ENCODE measurements at places on chromosomes 5 and 9.

GRCh38 chr9:132216861-132217619, 55.2 kb downstream of the NTNG2 start:
- DNase-seq = peak; percentile 20

DNA sequence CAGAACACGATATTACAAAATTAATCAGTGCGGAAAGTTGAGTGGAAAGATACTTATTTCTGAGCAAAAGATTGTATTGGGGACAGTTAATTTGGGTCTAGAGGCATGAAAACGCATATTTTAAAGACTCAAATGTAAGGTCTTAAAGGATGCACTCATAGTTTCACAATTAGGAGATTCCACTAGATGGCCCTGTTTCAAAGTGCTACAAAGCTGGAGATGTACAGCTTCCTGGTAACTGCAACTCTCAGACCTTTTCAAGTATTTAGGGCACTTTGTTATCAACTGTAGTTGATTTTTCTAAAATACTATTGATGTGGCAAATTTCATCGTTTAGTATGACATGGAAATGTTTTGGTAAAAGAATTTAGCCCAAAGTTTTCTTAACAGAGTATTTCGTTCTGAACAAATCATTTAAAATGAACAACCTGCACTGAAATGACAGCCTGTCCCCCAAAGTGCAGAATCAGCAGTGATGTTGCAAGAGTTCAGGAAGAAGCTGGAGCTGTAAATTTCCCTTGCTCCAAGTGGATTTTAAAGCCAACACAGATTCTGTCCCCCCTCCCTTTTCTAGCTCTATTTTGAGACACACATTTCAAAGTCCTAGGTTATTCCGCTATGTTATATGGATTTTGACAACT, 16.2 kb upstream of the NDUFB6 start:
- peak; percentile 66 for DNase-seq

- DNase-seq = no peak
Observed at GRCh38 chr5:132788508-132788907, 11.5 kb upstream of the SEPTIN8 start.

GRCh38 chr5:180034564-180034963, 37.0 kb downstream of the RNF130 start:
- DNase-seq = peak; percentile 22

GRCh38 chr5:95846554-95847260, 24.2 kb upstream of the GLRX start:
- DNase-seq = peak; percentile 71

GRCh38 chr5:130065617-130066016, 161.4 kb downstream of the CHSY3 start:
- no peak for DNase-seq

- no peak for DNase-seq
Observed at GRCh38 chr9:100670719-100671118, 92.8 kb downstream of the CAVIN4 start.

- DNase-seq = no peak
Observed at GRCh38 chr9:71168418-71168817, 47.0 kb upstream of the TRPM3 start.

DNA sequence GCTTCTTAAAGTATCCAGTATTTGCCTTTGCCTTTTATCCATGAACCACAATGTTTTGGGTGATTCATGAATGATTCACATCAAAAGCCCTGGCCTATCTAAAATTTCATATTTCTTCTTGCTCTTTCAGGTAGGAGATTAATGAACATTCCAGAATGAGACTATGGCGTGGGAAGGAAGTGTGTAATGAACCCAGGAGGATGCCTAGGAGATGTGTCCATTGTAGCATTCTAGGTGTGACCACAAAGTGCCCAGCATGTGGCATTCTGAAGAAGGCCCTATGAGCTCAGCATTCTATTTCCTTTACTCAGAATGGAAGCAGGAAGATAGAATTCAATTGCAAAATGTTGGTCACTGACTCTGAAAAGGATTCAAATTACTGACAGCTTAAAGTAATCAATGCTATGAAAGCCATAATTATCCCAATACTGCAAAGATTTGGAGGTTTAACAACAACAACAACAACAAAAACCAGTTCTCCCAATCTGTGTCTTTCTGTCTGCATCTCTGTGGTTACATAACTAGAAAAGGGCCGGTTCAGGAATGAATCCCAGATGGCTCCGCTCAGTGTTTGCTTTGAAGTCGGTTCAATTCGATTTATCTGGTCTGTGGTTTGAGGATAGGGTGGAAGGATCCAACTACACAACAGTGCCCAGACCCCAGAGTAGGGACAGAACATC, 126.7 kb downstream of the FOXD1 start:
- DNase-seq = no peak

DNA sequence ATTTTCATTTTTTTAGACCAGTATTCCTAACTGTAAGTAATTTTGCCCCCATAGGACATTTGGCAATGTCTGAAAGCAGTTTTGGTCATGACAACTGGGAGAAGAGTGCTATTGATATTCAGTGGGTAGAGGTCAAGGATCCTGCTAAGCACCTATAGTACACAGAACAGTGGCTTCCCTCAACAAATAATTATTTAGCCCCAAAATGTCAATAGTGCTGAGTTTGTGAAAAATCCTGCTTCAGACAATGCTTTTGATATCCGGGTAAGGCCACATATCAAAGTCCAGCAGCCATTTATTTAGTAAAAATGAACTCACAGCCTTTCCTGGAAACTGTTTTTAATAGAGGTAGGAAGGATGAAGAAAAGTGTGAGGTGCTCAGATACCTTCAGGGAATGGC, 8.1 kb upstream of the TARS1 start:
- no peak for DNase-seq

DNA sequence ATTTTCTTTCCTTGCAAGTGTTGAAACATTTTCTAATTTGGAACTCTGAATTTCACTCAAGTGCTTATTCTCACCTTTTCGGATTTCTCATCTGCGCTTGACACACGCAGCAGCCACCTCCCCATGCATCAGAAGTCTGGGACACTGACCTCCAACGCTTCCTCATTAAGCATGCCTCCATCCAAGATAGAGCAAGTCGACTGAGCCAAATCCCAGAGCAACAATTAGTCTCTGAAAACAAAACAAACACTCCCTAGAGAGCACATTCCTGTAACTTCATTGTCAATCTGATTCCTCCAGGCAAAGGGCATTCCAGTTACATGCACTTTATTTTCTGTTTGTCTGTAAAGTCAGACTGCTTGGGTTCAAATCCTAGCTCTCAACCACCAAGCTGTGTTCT, 5.7 kb downstream of the CD180 start:
- no peak for DNase-seq

- no peak for DNase-seq
Observed at GRCh38 chr5:130975299-130975698, 189.8 kb downstream of the HINT1 start.

GRCh38 chr9:18971404-18971803, 61.6 kb downstream of the SAXO1 start:
- no peak for DNase-seq

DNA sequence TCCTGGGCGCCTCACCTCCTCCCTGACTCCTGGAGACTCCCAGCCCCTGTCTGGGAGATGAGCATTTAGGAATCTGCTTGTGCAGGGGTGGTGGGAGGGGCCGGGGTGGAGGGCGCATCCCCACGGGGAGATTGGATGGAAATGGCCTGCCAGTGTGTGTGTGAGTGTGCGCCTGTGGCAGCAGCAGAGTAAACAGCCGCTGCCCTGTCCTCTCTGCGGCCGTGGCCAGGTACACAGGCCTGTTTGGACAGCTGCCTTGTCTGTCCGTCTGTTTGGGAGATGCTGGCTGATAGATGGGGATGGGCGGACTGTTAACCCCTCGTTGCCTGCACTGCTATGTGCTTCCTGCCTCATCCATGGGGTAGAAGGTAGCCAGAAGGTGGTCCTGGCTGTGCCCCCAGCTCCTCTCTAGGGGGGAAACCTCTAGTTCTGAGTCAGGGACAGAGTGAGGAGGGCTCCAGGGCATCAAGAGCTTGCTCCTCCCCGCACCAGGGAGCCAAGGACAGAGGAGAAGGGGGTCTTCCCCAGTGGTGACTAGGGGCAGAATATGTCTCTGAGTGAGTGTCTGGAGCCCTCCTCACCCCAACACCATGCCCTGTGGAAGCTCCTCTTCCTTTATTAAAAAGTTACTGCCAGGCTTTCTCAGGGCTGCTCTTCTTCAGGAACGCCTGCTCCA, 60.1 kb downstream of the LMX1B start:
- peak; percentile 53 for DNase-seq

Measured in common myeloid progenitor, CD34-positive (primary cell).